ENCODE measurements at places on chromosomes 3 and 15. TPM values are rescaled to one million over a fixed set of nuclear protein-coding genes. Genes with fewer than 3 reads are reported as not detected.

The PPP2R3A gene
- total RNA-seq = 4.5 TPM

The GP5 gene
- total RNA-seq = 0.13 TPM

The GUCA1C gene
- total RNA-seq = not detected

The DPPA4 gene
- total RNA-seq = not detected

The NFKBIZ gene
- total RNA-seq = 6.8 TPM

The NRG4 gene
- total RNA-seq = not detected

The CCRL2 gene
- 1.3 TPM for total RNA-seq

The CFAP91 gene
- total RNA-seq = not detected

The SNRK gene
- 108 TPM for total RNA-seq

The CPB1 gene
- total RNA-seq = not detected

The MRPL3 gene
- total RNA-seq = 52.3 TPM

All from dermis microvascular lymphatic vessel endothelial cell (primary cell).